NCI-H1105 (cell line): ENCODE measurements at places on chromosomes 7 and 10.

DNA sequence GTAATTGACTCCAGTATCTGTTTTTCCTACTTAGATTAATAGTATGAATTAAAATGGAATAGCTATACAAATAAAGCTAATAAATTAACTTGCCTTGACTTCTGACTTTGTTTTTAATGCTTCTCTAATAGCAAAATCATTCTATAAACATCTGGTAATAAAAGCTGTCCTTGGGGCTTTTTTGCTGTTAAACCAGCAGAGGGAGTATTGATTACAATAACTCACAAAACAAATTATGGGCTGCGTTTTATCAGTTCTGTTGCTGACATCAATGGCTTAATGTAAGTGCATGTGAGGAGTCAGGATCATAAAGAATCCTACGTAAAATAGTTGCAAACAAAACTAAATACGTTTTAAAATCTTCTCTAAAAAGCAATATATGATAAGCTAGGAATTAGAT is 667.8 kb downstream of the PCDH15 start:
- peak; percentile 4 for DNase-seq

GRCh38 chr10:24012249-24012803 is 196.6 kb upstream of the KIAA1217 start:
- no peak for DNase-seq

- no peak for DNase-seq
Observed at GRCh38 chr10:98128802-98129201, 5.7 kb upstream of the R3HCC1L start.

- no peak for DNase-seq
Observed at GRCh38 chr10:17028798-17029197, 100.8 kb downstream of the CUBN start.

- DNase-seq, result no peak
Observed at GRCh38 chr7:138014686-138015085, 12.8 kb upstream of the CREB3L2 start.

DNA sequence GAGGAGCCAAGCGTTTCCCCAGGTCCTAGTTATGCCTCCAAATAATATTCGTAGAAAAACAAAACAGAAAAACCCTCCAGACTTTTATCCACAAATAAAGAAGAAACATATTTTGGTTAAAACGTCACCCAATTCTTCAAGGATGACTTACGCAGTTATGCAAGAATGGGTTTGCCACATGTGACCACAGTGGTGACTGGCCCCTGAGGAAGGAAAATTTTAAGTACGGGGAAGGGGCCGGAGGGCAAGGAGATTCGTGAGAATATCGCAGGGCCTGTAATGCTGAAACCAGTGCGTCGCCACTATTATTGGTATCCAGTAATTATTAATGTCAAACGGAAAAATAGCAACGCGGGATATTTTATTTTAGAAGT is 537 bp upstream of the MRPS24 start:
- no peak for DNase-seq

GRCh38 chr10:51932530-51932929 is 233.1 kb upstream of the CSTF2T start:
- DNase-seq, result no peak
